ENCODE measurements at places on chromosomes 16 and 17.

GRCh38 chr17:77510133-77510796 is 369.5 kb downstream of the SEC14L1 start:
- no peak for DNase-seq

- DNase-seq = no peak
Measured at GRCh38 chr17:32626379-32626791, 139.6 kb downstream of the CDK5R1 start.

DNA sequence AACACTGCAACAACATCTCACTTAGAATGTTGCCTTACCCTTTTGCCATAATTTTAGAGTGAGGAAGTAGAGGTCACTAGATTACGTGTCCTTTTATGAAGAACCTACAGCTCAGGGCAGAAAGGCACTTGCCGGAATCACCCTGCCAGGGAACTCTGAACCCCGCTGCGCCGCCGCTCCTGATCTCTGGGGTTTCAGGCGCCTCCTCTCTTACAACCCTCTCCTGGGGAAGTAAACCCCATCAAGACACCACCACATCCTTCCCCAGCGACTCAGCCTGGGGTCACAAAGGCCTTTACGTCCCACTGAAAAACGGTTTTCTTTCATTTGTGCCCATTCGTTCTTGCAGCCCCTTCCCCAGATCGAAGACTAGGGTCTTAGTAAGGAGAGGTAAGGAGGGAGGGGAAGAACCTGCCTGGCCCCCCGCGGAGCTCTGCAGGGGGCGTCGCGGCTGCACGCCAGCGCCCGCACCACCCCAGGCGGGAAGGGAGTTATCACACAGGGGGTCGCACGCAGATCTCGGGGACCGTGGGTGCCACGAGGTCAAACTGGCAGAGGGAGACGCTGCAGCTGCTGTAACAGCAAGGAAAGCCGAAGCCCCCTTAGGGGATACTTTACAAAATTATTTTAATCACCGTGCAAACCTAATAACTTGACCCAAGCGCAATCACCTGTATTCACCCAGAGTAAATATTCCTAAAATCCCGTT is 1.0 kb upstream of the HLF start:
- DNase-seq = no peak

DNA sequence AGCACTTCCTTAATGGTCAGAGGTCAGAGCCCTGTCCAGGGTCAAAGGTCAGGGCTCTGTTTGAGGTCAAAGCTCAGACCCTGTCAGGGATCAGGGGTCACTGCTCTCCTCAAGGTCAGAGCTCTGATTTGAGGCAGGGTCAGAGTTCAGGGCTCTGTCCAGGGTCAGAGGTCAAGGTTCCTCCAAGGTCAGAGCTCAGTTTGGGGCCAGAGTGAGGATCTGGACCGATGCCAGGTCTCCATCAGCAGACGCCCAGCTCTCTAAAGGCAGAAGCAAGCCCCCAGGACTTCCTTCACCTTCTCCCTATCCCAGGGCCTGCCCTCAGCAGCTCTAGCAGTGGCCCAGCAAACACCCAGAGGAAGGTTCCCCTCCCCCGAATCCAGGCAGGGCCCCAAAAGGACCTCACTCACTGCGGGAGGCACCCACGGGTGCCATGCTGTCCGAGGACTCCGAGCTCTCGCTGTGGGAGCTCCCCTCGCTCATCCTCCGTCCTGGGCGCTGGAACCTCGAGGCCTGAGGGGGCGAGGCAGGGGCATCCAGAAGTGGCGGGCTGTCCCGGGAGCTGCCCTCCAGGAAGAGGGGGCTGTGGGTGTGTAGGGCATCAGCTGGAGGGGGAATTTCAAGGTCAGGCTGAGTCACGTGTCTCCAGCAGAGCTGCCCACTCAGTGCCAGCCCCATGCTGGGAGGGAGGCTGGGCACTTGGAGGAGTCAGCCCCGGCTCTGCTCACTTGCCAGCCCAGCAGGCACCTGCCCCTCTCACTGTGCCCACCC is 26.7 kb downstream of the PIMREG start:
- no peak for DNase-seq

- DNase-seq = no peak
Measured at GRCh38 chr16:79325226-79325945, 275.2 kb downstream of the MAF start.

DNA sequence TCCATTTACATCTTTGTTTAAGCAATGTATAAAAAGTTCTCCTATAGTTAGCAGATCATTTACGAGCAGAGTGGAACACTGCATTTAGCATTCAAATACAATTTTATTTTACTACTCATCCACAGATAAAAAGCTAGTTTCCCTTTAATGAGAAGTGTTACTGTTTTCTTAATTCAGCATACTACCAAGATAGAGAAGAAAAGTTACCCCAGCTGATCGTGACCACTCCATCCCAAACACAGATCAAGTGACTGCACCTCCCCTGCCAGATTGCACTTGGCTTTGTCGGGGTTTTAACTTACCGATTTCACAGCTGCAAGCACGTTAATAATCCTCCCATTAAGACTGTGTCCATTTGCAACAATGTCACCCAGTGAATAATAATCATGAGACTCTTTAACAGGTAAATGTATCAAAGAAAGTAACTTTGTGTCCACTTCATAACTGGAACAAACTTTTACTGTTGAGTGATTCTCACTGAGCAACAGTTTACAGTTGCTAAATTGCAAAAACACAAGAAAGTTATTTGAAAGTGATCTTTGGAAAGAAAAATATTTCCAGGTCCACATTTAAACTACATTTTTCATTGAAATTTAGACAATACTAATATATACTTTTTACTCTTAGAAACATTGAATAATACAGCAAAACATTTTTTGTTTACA is 14.4 kb downstream of the MEIOB start:
- no peak for DNase-seq

DNA sequence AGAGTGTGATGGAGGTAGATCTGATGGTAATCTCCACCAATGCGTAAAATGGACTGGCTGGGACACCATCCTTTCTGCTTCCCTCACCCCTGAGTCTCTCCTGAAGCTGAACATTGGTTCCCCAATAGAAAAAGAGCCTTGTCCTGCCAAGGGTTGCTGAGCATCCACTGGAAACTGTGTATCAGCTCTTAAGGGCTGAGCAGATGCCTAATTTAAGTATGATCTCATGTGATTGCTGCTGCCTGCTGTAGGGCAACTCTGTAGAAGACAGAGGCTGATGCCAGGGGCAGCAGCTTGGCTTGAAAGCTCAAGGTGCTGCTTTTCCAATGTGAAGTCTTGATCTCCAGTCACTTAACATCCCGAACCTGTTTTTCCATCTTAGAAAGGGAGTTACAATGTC is 310.3 kb upstream of the CCL2 start:
- DNase-seq = no peak

- DNase-seq = no peak
Measured at GRCh38 chr17:33492731-33493265, 199.7 kb upstream of the ASIC2 start.

DNA sequence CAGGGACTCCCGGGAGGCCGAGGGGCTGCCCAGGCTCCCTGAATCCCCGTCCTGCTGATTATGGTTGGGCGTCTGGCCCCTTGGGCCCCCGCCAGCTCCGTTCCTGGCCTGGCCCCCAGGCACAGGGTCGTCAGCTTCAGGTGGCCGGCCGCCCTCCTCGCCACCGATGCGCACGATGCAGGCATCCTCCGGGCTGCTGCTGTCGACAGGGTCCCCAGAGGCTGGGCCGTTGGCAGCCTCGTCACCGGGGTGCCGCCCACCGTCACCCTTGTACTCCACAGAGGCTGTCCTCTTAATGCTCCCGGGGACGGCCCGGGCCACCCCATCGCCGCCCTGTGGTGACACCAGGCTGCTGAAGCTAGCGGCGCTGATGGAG is 60.4 kb downstream of the PRMT7 start:
- no peak for DNase-seq

- no peak for DNase-seq
Measured at GRCh38 chr16:26981266-26981938, 85.3 kb upstream of the C16orf82 start.

GRCh38 chr17:42198897-42199296 is 4.6 kb upstream of the GHDC start:
- no peak for DNase-seq

DNA sequence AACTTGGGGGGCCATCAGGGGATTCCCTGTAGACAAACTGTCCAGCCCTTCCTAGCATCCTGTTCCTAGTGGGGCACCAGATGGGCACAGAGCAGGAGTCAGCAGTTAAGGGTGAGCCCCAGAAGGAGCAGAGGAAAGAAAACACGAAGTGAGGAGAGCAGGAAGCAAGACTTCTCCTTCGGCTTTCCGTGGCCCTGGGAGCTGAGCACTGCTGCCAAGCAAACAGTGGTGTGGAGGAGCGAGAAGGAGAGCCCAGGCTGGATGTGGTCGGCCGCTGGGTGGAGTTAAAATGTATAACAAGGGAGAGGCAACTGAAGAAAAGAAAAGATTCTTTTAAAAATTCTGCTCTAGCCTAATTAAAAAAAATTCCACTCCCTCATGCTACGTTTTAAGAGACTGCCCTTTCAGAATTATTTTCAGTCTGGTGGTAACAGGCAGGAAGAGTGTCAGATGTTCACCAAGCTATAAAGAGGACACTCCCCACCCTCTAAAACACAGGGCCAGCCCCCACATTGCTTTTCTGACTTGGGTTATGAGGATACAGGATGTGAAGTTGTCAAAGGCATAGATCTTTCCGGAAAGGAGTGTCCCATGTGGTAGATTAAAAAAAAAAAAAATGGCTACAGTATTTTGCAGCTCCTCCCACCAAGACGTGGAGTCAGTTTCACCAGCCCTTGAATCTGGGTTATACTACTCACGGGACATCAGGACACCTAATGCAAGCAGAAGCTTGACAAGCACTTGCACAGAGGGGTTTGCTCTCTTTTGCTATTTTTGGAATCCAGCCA is 74.9 kb upstream of the ZFHX3 start:
- DNase-seq = peak; percentile 84

- no peak for DNase-seq
Measured at GRCh38 chr17:48451489-48451888, 21.5 kb upstream of the SKAP1 start.

DNA sequence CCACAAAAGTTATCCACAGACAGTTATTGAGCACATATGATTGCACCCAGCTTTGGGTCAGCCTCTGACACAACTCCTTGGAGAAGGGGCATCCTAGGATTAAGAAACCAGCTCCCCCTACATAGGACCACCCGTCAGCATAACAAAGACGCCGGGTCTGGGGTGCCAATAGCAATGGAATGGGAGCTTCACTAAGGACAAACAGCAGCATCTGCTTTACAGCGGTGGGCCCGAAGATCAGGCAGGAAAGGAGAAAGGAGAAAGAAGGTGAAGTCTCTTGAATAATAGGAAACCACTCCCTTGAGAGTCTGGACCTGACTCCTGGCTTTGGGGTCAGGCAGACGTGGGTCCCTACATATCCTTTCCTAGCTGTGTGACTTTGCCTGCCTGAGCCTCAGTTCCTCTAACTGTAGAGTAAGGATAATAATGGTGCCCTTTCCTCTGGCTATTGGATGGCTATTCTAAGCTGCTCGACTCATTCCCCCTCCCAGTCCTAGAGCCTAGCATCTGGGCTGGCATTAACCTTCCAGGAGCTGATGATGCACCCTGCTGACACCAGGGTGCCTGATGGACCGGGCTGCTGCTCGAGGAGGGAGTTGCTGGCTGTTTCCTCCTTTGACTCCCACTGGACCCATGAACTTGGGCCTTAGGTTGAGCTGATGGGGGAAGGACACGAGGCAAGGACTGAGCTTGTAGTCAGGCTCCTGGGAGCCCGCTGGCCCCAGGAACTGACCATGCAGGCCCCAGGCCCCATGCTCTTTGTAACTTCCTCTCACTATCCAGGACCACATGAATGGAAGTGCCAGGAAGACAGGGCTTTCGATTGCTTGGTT is 94.2 kb downstream of the C16orf78 start:
- DNase-seq = no peak

GRCh38 chr17:46982577-46982976 is 3.5 kb upstream of the RPRML start:
- no peak for DNase-seq

DNA sequence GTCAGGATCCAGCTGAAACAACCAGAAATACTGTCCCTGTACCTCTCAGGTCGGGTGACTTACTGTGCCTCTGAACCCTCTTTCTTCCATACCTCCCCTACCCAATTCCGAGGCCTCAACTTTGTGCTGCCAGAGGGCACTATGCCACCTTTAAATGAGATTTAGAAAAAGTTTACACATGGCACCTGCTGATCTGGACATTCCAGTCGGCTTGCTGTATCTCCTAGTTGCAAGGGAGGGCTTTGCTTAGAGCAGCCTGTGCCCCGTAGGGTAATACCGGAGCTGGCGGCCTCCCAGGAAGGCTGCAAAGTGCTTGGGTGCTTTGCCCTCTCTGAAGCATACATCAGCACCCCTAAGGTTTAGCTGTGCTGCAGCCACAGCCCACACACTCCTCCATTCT is 306.0 kb upstream of the RBFOX1 start:
- no peak for DNase-seq

- no peak for DNase-seq
Measured at GRCh38 chr17:43897831-43898230, 9.5 kb downstream of the MPP2 start.

- DNase-seq = no peak
Measured at GRCh38 chr16:88459366-88460073, 6.4 kb downstream of the ZFPM1 start.

- no peak for DNase-seq
Measured at GRCh38 chr16:7910116-7910515, 577.5 kb downstream of the RBFOX1 start.

DNA sequence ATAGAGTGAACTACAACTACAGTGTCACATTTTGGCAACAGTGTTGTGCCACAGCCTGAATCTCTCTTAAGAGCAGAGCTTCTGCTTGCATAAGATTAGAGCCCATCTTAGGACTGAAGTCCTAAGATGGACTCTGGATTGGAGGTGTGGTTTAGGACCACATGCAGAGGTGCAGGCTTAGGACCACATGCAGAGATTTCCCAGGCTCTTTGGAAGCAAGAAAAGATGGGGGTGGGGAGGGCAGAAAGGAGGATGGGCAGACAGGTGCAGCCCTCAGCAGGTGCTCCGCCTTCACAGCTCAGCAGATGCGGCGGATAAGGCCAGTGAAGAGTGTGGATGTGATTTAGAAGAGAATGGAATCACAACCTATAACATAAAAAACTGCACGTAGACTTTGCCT is 128.7 kb downstream of the TANGO6 start:
- DNase-seq = no peak

All from aorta (tissue), 5 donors.